Myocyte (in vitro differentiated cells): ENCODE measurements at places on chromosomes 4 and X.

GRCh38 chr4:17665346-17665745 lies 50.9 kb downstream of the MED28 start:
- DNase-seq = no peak

GRCh38 chr4:95293014-95293413 lies 255.8 kb downstream of the UNC5C start:
- no peak for DNase-seq

DNA sequence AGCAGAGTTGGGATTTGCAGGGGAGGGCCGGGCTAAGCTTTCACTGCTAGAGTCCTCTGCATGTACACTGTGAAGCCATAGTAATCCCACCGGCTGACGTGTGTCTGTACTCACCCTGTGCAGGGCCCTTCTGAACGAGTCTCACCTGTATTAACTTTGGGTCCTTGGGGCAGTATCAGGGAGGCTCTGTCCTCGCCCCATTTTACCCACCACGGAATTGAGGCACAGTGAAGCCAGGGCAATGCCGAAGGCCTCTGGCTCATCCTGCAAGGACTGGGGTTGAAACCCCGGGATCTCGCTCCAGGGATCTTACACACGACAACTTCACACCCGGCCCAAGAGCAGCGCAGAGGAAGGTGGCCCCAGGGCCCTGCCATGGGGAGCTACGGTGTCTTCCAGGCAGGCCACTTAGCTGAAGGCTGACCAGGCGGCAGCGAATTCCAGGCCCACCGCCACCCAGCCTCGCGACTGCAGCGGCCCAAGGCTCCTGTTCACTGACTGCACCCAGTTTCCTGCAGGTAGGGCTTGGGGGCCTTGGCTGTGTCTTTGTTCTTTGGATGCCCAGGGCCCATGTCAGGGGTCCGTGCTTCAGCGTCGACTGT lies 75.5 kb upstream of the ADRA2C start:
- no peak for DNase-seq

DNA sequence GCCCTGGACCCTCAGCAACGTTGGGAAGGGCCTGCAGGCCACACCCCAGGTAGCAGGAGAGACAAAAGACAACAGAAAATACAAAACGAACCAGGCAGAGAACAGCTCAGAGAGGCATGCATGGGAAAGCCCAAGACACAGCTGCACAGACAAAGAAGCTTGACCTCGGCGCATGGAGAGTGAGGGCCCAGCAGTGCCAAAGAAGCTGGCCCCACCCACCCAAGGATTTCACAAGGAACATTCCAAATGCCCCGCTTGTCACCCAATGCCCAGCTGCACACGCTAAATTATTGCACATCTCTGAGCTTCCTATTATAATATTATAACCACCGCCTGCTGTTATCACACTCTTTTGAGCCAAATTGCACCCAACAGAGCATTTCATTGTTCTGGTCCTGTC lies 147.7 kb upstream of the TBL1X start:
- DNase-seq = peak; percentile 57

GRCh38 chr4:125836597-125837195 lies 521.9 kb downstream of the FAT4 start:
- no peak for DNase-seq

GRCh38 chr4:15563871-15564270 lies 91.3 kb downstream of the FBXL5 start:
- DNase-seq = no peak

GRCh38 chr4:108058685-108059440 lies 69.2 kb downstream of the HADH start:
- peak; percentile 90 for DNase-seq

GRCh38 chrX:74405973-74406489 lies 15.3 kb upstream of the SLC16A2 start:
- DNase-seq = peak; percentile 18

- DNase-seq = no peak
These were observed 40.5 kb downstream of the PAGE2 start for GRCh38 chrX:55129361-55129760.

DNA sequence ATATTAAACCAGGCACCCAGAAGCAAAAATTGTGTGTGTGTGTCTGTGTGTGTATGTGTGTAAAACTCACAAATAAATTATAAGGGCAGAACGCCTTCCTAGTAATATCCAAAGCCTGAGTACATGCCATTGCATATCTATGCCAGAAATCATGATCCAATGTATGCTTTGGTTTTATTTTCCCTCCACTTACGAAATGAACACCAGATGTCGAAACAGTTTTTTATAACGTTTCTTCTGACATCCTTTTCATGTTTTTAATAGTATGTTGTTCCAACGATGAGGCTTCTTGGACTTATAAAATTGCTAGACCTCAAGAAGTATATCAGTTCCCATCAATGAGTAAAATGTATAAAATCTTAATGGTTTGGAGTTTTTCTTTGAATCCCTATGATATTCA lies 55.4 kb downstream of the KCNIP4 start:
- no peak for DNase-seq

DNA sequence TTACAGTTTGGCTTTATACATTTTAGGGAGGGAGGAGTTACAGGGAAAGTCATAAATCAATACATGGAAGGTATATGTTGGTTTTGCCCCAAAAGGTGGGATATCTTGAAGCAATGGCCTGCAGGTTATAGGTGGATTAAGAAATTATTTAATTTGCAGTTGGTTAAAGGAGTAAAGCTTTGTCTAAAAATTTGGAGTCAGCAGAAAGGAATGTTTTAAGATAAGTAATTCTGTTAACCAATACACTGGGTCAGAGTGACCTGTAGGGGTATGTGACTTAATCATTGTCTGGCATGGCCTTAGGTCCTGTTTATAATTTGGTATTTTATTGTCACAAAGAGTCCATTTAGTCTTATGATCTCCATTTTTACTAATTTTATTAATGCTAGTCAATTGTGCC lies 115.0 kb downstream of the AGTR2 start:
- DNase-seq = no peak

DNA sequence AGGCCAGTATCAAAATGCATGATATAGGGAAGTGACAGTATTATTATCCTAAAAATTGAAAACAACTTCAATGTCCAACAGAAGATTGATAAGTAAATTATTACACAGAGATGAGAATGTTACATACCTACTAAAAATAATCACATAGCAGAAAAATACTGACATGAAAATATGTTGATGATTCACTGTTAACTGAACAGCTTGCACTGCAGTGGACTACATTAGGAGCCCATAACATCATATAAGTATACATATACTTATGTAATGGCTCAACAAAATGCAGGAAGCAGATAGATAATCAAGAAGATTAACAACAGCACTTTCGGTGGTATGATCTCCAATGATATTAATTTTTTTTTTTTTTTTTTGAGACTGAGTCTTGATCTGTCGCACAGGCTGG lies 7.1 kb downstream of the CLOCK start:
- no peak for DNase-seq

DNA sequence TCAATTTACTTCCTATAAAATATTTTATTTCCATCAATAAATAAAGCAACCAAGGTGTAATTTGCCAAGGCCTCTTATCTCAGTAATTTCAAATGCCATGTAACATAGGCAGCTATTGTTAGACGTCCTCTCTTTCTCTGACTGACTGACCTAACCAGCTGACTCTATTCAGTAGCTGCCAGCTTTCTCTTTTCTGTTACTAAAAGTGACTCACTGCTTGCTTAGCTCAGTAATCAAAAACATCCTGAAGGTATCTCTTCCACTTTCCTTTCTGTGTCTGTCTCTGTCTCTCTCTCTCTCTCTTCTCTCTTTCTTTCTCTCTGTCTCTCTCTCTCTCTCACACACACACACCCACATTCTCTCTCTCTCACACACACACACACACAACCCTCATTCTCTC lies 134.2 kb downstream of the SPOCK3 start:
- DNase-seq = peak; percentile 6

DNA sequence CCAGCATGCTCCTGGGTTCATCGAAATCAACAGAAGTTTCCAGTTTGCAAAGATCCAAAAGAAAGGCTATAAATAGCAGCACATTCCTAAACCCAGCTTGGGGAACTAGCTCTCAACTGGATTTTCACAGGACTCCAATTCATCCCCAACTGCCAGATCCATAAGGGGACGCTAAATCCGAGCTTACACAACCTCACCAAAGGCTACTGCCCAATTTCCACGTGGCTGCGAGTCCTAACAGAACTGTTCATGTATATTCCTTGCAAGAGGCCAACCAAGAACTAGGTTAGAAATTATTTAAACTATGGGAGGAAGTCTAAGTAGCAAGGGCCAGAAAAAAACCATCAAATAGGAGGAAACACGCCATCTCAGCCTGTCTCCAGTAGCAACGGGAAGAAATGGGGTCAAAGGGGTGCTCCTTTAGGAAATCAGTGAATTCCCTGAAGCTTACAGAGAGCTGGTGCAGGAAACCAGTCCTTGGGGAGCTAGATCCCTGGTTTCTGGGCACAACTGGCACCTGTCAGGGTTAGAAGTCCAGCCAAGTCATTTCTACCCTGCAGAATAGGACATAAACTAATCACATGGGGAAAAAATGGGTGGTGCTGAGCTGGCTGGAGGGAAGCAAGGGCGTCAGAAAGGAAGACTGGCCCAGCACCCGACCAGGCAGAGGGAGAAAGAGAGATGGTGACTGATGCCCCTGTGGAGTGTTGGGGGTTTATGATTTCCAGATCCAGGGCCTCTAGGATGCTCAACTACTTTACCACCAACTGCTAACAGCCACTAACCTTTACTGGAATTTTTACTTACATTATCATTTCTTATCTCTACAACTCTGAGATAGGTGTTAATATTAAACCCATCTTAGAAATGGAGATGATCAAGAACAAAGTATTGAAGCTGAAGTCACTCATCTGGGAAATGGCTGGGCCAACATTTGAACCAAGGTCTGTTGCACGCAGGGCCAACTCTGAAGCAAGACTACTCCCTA lies 20.5 kb downstream of the RELL1 start:
- DNase-seq = peak; percentile 34

DNA sequence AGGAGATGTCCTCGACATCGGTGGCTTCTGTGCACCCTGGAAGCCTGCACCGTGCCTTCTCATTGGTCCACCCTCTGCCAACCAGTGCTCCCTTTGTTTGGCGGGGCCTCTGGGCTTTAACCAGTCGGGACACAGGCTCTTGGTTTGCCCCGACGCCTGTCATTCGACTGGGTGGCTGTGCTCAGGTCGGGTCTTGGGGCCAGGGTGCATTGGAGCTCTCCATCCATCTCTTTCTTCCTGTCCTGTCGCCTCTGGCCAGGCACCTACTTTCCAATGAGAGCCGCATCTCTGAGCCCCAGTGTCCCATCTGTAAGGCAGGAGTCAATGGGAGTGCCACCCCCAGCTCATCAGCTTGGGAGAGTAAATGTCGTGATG lies 37.2 kb upstream of the NHSL2 start:
- DNase-seq = no peak

DNA sequence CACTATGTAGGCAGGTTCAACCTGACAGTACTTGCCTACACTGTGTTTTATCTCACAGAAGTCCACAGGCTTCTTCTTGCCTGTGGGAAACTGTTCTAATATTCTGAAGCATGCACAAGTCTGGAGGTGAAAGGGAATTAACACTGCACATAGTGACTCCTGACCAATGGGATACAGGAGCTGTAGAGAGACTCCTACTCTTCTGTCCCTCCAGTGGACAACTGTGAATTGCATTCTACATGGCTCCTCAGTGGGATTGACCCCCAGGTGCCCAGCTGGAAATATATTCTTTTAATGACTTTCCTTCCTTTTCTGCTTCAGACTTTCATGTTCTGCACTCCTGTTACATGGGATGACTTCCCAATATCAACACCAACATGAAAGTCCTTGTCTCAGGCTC lies 8.2 kb upstream of the YIPF6 start:
- DNase-seq = peak; percentile 30

DNA sequence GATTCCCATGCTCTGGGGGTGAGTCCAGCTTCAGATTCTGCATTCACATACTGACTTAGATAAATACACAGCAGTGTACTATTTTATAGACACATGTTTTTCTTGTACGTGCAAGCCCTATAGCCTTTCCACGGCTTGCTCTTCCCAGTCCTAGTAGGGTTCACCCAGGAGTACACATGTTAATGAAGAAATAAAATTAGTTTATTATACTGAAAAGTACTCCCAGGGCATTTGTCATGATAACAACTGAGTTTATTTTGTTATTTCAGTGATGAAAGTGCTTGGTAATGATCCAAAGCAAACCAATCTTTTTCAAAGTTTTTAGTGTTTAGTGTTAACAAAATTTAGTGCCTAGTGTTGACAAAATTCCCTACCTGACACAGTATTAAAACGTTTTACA lies 21.3 kb downstream of the MAPK10 start:
- DNase-seq = no peak

DNA sequence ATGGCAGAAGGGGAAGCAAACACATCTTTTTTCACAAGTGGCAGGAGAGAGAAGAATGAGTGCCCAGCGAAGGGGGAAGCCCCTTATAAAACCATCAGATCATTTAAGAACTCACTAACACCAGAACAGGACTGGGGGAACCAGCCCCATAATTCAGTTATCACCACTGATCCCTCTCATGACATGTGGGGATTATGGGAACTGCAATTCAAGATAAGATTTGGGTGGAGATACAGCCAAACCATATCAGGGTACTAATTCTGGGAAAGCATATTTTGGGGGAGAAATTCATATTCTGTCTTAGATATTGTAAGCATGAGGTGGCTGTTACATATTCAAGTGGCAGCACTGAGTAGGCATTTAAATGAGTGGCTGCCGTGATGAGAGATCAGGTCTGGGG lies 87.8 kb downstream of the RAPGEF2 start:
- DNase-seq = no peak

DNA sequence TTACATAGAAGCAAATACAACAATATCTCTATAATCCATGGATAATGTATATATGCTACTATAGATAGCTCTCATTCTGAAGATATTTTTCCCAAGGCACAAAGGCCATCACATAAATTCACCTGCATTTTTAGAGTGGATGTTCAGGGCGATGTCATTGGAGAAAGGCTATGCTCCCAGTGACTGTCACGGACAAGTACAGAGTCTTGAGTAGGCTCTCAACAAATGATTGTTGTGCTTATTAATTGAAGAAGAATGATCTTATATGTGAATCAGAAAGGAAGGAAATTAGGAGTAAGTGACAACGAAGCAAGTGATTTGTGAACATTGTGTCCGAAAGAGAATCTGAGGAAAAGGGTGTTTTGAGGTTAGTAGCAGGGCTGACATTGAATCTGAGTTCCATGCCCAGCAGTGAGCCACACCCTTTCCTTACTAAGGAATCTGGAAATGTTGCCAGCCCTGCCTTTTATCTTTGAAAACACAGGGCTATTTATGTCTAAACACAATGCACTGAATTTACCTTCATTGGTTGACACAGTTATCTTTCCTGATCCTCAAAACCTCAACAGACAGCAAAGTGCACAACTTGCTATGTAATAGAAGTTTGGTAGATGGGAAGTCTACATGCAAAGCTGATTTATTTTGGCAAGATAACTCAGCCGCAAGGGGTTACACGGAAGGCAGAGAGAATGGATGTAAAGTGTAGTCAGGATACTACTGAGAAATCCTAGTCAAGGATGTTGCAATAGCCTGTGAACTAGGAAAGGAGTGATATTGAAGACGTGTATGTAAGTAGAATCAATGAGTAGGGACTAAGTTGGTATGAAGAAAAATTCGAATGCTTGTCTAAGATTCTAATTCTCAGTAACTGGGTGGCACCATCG lies 50.4 kb downstream of the SORBS2 start:
- peak; percentile 70 for DNase-seq

- peak; percentile 35 for DNase-seq
These were observed 234.7 kb upstream of the DIAPH2 start for GRCh38 chrX:96449896-96450295.
